Type B pancreatic cell (in vitro differentiated cells): ENCODE measurements at places on chromosomes 1 and 21.

DNA sequence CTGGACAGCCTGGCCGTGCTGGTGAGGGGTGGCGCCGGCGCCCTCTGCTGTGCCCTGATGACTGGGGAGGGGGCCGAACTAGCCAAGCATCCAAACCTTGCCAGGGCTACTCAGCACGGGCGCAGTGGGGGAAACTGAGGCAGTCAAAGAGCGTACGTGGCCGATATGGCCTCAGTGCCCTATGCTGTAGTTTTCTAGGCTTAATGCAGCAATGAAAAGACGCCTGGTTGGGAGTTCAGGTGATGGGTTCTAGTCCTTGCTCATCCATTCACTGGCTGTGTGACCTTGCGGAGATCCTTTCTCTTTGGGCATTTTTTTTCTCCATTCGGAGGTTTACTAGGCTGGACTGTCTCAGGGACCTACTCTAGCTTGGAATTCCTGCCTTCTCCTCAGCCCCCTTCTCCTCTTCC, 822 bp downstream of the MTX1 start:
- DNase-seq = no peak

DNA sequence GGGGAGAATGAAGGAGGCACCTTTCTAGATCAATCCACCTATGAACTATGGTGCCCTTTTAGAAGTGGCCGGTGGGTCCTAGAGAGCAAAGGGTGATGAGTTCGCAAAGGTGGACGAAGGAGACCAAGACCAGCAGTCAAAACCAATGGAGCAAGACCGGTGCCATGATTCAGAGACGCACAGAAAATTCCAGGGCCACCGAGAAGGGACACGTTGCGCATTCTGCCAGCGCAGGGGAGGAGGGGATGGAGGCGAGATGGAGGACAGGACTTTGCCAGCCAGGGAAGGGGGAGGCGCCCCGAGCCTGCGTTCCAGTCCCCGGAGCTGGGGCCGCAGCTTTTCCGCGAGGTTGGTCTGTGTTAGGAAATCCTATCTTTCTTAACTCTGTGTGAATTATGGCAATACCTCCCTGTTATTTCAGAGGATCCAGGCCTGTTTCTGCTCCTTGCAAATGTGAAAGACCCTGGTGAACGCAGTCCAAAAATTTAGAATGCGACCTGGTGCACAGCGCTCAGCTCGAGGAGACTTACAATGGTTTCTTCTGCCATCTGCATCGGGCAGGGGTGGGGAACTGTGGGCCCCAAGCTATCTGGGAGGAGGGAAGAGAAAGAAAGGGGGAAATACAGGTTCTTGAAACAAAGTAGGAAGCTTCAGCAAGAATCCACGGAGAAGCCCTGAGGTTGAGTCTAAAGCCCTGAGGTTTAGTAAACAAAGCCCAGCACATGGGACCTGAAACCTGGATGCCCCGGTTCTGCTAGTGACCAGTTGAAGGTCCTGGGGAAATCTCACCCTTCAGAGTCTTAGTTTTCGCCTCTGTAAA, 129.4 kb downstream of the MRPS6 start:
- no peak for DNase-seq

DNA sequence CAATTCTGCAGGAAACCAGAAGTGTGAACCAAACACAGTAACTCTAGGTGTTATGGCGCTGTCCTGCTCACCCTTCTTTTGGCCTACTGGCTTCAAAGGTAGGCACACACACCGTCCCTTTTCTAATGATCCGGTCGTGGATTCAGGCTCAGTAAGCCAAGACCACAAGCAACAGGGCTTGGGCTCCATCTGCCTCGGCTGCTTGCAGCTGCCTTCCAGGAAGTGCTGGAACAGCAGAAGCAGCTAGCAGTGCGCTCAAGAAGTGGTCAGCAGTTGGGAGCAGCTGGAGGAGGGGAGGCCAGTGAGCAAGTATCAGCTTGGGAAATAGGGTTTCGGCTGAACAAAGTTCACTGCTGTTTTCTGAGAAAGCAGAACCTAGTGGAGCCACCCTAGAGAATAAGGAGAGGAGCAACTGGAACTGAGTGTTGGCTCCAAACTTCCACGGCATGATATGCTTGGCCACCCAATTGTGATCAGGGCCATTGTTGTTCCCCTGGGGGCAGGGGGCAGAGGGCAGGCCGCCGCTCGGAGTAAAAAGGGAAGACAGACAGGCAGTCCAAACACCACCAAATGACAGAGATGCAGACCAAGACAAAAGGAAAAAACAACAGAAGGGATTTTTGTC, 173.4 kb downstream of the TOMM20 start:
- DNase-seq = peak; percentile 44

DNA sequence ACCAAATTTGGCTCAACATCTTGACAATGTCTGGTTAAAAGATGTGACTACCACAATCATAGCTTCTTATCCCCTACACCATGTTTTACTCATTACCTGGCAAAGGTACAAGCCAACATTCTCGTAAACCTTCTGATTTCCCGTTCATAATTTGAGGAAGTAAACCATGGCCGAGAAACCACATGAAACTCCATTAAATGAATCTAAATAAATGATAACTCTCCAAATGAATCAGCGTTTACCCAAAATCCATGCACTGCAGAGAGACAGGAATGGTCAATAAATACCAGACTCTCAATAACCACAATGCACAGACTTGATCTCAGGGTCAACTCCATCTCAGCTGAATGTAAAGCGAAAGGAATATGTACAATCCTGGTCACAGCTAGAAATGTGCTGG, 125.2 kb downstream of the TYW3 start:
- no peak for DNase-seq

GRCh38 chr1:212217633-212218032, 67.6 kb upstream of the PPP2R5A start:
- DNase-seq = no peak

DNA sequence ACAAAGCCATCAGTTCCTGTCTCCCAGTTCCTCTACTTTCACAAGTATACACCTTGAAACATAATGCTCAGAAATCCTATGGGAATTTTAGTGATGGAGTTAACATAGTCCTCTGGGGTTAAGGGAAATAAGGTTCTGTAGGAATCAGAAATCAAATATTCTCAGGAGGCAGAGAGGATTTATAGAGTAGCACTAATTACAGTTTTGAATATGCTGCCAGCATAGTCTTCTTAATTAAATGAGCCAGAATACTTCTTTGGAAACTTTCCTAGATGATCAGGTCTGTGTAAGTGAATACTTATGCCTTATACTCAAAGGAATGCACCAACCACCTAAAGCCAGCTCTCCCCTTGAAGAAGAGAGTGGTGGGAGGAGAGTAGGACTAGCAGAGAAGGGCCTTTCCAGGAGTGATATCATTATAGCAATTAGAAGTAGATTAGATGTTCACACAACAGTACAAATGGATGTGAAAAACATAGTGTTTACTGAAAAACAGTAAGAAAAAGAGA, 31.4 kb upstream of the DIRAS3 start:
- no peak for DNase-seq

DNA sequence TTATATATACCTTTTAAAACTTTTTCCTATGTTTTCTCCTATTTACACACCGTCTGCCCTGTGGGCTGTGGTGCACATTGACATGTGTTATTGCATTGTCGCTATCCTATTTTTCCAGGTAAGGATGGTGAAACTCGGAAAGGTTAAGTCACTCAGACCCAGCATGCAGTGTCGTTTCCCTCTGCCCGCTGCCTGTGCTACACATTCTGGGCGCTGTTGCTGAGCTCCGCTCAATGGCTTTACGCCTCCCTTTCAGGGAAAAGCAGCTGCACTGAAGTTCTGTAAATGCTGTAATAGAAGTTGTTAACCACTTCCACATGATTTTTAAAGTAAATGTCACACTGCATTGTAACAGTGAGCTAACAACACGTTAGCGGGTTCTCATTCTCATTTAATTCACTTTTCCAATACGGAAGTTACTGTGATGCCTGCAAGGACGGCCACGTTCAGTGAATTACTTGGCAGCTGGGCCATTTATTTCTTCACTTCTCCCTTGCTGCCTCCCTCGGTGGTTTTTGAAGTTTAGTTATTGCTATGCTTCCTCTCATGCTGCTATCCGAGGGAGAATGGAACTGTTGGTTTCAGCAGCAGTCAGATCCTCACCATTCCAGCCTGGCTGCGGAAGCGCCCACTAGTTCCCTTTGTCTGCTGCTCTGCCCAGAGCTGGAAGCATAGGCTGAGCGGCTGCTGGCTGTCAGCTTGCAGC, 288.7 kb downstream of the SPATA17 start:
- DNase-seq = no peak
